Fibroblast of skin of right quadriceps (primary cell): ENCODE measurements at places on chromosomes 12 and 14.
A peak's percentile ranks its signal among the peaks of the same experiment; 100 is the strongest.

GRCh38 chr12:41956353-41956752, 188.3 kb downstream of the GXYLT1 start:
- DNase-seq, result no peak

DNA sequence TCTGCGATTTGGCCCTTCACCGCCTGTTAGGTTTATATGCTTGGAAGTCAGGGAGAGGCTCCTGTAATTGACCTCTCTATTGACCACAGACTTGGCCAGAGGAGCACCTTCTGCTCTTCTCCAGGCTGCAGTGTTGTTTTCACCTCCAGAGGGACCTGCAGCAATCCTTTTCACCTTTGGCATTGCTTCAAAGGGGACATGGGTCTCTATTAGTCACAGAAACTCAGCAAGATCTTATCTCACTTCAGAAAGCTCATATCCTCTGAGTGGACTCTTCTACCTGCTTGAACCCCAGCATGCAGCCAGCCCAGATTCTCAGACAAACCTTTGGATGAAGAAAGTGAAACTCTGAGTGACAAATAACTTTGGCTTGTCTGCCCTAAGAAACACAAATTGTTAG, 339.3 kb downstream of the NRXN3 start:
- no peak for DNase-seq

DNA sequence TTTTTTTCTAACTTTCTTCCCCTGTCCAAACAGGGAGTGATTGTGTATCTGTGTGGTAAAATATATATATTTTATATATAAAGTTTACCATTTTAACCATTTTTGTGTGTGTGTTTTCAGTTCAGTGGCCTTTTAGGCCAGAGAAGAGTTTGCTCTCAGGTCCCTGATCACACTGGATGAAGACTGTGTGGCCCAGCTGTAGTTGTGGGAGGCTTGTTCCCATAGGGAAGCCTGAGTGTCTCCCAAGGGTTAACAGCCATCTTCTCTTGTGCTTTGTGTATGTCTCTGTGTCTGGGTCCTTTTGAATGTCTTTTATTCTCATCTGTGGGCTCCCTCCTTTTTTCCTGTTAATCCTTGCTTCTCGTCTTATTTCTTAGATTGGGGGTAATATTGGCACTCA, 23.4 kb downstream of the CGRRF1 start:
- DNase-seq, result no peak

DNA sequence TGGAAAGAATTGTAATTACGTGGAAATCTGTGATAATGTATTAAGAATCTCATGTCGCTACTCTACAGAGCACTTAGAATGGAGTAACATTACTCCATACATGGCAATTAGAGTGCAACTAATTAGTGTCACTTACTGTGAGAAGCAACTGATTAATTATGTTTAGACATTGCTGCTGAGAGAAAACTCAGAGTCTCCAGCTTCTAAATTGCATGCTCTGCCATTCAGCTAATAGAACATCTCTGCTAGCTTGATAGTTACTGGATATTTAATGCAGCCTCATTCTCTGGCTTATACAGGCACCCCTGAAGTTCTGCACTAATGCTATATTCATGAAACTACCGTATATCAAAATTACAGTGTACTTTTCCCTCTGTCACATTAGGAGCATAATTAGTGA, 338.4 kb downstream of the ADAMTS20 start:
- DNase-seq, result no peak

DNA sequence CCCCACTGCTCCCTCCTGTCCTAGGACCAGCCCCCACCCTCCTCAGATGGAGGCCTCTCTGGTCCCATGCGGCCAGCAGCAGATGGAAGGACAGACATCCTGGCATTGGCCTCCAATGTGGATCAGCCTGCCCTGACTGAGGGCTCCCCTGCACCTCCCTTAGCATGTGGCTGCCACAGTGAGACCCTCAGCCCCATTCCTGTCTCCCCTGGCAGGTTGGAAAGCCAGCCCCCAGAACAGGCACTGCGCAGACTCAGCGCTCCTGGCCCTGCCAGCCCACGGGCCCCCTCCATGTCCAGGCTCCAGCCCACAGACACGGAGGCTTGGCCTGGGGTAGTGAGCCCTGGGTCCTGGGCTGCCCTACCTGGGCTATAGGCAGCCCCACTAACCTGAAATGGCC, 47.2 kb upstream of the DIO3 start:
- no peak for DNase-seq

DNA sequence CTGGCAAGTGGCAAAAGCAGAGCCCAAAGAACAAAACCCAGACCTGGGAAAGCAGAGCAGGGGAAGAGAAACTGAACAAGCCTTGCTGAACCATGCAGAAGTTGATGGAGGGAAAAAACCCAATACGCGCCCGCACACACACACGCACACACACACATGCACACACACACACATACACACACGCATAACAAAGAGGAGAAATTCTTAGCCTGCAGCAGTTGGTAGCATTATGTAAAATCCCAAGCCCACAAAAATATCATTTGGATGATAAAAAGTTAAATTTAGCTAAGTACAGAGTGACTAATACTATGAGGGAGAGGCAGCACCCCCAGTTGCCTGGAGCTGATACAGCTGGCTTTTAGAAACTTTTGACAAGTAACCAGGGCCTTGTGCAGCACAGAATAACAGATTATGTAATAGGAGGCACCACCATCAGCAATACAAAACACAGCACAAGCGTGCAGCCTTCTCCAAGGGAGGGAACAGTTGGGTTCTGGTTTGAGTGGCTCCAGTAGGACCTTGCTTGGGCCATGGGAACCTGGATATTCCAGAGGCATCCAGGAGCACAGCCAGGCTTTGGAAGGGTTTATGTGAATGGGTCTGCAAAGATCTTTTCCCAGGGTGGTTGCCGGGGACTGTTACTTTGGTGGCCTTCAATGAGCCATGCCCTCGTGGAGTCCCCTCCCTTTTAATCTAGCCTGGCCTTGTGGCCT, 35.3 kb downstream of the PITPNM2 start:
- DNase-seq, result peak; percentile 94

DNA sequence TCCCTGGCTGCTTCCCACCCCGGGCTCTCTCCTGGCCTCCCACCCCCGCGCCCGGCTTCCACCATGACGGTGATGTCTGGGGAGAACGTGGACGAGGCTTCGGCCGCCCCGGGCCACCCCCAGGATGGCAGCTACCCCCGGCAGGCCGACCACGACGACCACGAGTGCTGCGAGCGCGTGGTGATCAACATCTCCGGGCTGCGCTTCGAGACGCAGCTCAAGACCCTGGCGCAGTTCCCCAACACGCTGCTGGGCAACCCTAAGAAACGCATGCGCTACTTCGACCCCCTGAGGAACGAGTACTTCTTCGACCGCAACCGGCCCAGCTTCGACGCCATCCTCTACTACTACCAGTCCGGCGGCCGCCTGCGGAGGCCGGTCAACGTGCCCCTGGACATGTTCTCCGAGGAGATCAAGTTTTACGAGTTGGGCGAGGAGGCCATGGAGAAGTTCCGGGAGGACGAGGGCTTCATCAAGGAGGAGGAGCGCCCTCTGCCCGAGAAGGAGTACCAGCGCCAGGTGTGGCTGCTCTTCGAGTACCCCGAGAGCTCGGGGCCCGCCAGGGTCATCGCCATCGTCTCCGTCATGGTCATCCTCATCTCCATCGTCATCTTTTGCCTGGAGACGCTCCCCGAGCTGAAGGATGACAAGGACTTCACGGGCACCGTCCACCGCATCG, 1.8 kb downstream of the KCNA1 start:
- no peak for DNase-seq

- DNase-seq, result no peak
Measured at GRCh38 chr14:93029911-93030508, 85.7 kb downstream of the ITPK1 start.

DNA sequence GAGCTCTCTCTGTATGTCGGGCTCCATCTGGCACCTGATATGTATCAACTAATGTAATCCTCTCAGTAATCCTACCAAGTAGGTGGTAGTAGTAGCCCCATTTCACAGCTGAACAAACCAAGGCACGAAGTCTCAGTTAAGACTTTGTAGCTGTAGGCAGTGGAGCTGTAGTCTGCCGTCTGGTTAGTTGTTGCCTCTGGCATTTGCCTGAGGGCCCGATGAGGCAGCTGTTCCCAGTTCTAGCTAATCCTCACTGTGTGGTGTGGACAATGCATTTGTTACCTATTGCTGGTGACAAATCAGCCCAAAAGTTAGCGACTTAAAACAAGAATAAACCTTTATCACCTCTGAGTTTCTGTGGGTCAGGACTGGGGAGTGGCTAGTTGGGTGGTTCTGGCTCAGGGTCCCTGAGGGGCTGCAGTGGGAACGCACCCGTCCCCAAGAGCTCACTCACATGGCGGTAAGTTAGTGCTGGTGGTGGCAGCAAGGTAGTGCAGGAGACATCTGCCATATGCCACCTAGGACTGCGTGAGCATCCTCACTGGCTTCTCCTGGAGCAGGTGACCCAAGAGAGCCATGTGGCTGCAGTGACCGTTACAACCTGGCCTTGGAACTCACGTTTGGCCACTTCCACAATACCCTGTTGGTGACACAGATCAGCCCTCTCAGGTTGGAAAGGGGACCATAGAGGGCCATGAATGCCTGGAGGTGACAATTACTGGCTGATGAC, 5.6 kb downstream of the AACS start:
- no peak for DNase-seq

DNA sequence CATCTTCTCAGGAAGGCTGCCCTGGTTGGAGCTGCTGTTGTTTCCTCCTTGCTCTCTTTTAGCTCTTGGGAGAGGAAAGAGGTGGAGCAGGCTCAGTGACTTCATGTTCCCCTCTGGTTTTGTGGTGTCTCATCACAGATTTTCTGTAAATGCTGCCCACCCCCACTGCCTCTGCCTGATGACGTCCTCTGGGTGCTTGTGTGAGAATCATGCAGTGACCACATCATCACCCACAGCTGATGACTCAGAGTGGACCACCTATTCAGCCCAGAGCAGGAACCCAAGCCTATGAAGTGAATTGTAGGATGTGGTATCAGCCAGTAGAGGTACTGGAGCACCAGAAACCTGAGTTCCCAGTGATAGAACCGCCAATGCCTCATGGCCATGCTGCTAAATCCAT, at the start of gene GZMB:
Gene GZMB (minus strand): TSS at position 33 of the 400 bp plus-strand sequence. CDS start 30 bp downstream, at position 3.
- DNase-seq, result no peak

DNA sequence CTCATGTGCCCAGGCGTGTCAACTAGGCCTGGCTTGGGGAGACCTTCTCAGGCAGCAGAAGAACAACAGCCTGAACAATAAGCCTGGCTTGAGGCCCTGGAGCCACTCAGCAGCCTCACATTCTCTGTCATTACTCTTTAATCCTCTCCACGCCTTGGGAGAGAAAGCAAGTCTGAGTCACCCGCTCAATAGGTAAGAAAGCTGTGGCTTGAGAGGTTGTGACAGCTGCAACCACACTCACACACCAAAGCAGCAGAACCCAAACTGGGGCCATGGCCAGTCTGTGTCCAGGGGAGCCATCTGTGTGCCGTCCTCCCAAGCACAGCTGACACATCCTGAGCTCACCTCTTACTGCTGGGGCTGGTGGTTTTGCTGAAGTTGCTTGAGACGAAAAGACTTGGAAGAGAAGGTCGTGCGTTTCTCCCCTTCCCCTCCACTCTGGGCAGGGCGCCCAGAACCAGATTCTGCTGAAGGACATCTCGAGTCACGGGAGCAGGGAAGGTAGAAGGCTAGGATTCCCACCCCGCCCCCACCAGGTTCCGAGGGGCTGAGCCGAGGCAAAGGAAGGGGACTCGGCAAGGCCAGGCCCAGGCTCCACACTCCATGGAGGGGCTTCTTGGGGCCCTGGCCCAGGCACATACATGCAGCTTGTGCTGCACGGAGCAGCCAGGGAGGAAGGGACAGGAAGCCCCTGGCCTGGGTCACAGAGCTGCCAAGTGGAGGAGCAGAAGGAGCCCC, 5.5 kb downstream of the TMEM63C start:
- DNase-seq, result peak; percentile 14

DNA sequence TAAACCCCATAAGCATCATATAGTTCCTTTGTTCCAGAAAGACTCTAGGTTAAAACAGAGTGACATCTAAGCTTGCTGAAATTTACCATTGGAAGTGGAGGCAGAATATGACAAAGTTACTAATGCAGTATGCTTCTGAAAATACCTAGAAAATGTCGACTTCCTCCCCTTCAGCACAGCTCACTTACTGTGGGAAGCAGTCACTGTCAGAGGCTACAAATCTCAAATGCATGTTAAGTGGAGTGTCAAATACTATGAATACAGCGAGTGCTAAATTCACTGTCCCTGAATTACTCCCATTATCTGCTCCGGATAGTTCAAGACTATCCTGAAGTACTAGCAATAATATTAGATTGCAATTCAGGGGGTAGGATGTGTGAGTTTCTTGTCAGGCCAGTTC, 1454.6 kb downstream of the AACS start:
- DNase-seq, result no peak

DNA sequence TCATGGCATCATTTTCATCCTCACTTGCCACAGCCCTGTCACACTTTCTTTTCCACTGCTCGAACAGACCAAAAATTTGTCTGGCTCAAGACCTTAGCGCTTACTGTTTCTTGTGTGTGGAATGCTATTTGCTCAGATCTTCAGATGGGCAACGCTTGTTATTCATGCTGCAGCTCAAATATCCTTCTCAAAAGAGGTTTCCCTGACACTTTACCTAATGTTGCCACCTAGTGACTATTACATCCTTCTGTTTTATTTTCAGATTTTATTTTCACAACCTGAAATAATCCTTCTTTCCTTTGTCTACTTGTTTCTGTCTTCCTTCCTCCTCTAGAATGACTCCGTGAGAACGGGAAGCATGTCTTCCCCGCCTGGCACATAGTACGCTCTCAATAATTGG, 5.6 kb downstream of the FBXO33 start:
- DNase-seq, result peak; percentile 63

- DNase-seq, result no peak
Measured at GRCh38 chr12:28034271-28034670, 61.7 kb upstream of the PTHLH start.

- no peak for DNase-seq
Measured at GRCh38 chr12:121165316-121165715, 32.6 kb downstream of the P2RX7 start.

DNA sequence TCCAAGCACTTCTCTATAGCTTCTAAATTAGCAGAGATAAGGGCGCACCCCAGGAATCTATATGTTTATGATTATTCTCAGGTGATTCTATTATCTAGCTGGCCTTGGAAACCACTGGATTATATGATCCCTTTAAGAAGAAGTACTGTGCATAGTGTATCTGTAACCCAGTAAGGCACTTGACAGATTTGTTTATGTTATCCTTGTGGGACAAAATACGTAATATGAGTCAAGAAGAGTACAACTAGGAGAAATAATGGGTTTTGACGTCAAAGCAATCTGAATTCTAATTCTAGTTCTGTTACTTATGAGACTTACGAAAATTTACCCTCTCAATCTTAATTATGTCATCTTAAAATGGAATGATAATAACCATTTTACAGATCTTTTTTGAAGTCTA, 259.6 kb upstream of the NAV3 start:
- DNase-seq, result no peak

- no peak for DNase-seq
Measured at GRCh38 chr14:23550131-23550811, 1.3 kb downstream of the ZFHX2 start.

- DNase-seq, result no peak
Measured at GRCh38 chr12:29427964-29428363, 47.0 kb upstream of the ERGIC2 start.

DNA sequence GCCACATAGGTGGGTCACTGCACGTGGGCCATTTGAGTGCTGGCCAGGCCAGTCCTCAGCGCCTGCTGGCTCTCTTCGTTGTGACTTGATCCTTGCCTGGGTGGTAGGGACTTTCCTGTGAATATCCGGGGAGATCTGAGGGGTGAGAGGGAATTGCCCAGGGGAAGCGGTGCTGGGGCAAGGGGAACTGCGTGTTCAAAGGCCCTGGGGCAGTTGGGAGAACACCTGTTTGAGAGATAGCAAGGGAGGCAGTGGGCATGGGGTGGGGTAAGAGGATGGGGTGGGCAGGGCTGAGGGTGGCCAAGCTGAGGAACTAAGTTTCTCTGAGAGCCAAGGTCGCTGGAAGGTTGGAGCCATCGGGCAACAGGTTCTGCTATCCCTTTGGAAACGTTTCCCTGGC, 25.0 kb downstream of the SETD1B start:
- no peak for DNase-seq
